ENCODE measurements at places on chromosomes 13 and 19.
A peak's percentile ranks its signal among the peaks of the same experiment; 100 is the strongest.

GRCh38 chr19:38274739-38275138, 10.4 kb downstream of the SPINT2 start:
- no peak for DNase-seq

GRCh38 chr13:105778196-105778595, 757.3 kb downstream of the EFNB2 start:
- DNase-seq: no peak

DNA sequence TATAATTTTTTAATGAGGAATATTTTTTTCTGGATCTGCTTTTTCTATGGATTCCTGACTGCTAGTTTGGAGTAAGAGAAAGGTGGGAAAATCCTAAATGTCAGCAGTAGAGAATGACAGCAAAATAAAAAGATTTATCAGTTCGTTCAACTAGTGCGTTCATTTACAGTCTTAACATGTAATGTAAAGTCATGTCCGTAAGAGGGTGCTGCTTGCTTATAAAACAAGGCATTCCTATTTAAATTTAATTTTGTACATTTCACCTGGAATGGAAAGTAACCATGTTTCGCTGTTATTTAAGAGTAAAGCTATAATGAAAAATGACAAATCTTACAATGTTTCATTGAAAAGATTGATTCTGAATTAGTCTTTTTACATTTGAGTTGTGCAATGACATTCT, 76.6 kb downstream of the ZMYM2 start:
- no peak for DNase-seq

DNA sequence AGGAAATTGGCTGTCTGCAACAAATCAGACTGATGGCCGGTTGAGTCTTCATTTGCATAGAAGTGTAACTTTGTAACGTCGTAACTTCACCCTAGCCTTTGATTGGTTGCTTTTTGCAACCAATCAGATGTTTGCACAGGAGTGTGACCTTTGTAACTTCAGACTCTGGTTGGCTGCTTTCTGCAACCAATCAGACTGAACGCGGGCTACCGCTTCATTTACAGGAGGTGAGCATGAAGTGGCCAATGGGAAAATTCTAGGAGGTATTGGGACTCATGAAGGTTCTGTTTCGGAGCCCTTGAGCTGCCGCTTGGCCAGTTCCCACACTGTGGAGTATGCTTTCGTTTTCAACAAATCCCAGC, 441 bp upstream of the ZNF559 start:
- DNase-seq: peak; percentile 56

GRCh38 chr13:73556902-73557301, 498.1 kb downstream of the KLF5 start:
- DNase-seq: no peak

- DNase-seq: peak; percentile 87
Measured at GRCh38 chr19:12801466-12802266, at the start of the genes PRDX2 and THSD8. PRDX2 (minus strand) TSS chr19:12801800; CDS start chr19:12801261, 539 bp downstream. THSD8 (plus strand) TSS chr19:12802069; CDS start chr19:12802072, 3 bp downstream.

DNA sequence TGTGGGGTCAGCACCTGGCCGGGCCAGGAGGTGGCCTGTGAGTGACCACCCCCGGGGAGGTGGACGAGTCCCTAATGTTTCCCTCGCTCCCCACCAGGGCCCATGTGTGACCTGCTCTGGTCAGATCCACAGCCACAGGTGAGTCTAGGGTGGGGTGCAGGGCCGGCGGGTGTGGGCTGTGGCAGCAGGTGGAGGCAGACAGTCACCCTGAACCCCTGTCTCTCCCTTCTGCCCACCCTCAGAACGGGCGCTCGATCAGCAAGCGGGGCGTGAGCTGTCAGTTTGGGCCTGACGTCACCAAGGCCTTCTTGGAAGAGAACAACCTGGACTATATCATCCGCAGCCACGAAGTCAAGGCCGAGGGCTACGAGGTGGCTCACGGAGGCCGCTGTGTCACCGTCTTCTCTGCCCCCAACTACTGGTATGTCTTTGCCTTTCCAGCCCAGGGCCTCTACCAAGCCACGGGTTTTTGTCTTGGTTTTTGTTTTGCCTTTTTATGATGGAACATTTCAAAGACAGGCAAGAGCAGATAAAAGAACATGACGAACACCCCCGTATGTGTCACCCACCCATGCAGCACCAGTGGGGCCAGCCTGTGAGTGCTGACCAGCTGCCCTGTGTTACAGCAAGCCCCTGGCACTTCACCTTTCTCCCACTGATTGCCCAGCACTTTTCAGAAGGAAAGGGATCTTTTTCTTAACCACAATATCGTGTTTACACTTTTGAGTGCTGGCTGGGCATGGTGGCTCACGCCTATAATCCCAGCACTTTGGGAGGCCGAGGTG, 24.9 kb downstream of the CCDC8 start:
- DNase-seq: no peak

DNA sequence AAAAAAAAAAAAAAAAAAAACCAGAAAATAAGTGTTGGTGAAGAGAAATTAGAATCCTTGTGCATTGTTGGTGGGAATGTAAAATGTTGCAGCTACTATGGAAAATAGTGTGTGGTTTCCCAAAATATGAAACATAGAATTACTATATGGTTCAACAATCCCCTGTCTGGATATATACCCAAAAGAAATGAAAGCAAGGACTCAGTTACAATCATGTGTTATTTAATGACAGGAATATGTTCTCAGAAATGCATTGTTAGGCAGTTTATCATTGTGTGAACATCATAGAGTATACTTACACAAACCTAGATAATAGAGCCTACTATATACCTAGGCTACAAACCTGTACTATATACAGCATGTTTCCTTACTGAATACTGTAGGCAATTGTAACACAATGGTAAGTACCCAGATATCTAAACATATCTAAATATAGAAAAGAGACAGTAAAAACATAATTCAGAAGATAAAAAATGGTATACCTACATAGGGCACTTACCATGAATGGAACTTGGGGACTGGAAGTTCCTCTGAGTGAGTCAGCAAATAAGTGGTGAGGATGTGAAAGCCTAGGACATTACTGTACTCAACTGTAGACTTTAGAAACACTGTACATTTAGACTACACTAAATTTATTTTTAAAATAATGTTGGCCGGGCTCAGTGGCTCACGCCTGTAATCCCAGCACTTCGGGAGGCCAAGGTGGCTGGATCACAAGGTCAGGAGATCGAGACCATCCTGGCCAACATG, 25.7 kb upstream of the SLC7A1 start:
- no peak for DNase-seq

DNA sequence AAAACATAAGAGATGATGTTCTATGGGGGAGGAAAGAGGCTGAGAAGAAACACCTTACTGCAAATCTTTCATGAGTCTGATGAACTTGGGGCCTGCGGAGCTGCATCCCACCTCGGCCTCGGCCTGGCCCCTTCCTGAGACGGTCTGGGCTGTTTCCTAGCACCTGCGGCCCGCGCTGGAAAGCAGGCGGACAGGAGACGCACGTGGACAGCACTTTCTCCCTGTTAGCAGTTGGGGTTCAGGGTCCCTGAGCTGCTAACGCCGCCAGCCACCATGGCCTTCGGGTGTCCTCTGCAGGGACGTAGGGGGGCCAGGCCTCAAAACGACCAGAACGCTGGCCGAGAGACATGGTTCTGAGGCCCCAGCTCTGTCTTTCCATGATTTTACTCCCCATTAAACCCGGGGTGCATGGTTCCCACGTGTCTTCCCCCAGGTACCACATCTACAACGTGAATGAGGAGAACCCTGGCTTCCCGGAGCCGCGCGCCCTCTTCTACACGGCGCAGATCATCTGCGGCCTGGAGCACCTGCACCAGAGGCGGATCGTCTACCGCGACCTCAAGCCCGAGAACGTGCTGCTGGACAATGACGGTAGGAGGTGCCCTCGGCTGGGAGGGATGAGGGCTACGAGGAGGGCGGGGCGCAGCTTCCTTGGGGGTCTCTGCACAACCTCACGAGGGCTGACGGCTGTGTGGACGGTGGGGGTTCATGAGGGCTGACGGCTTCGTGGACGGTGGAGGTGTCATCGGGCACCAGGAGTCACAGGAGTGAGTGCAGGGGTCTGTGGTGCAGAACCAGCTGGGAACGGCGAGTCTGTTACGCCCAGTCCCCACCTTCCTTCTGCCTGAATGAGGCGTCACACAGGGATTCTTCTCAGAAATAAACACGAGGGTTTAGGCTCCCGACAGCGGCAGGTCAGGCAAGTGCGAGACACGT, 4.3 kb downstream of the GRK1 start:
- DNase-seq: no peak

GRCh38 chr13:79987761-79988160, 353.2 kb downstream of the SPRY2 start:
- DNase-seq: no peak

DNA sequence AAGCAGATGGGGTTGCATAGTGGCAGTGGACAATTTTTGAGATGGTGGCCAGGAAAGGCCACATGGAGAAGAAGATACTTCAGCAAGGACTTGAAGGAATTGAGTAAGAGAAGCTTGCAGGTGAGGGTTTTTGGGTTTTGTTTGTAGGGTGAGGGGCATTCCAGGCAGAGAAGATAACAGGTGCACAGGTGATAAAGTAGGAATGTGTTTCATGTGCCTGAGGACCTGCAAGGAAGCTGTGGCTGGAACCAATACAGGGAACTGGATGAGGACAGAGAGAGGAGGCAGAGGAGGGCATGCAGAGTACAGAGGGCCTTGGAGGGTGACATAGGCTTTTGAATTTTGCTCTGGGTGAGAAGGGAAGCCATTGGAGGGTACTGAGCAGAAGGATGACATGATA, 314.5 kb downstream of the KLF12 start:
- no peak for DNase-seq

GRCh38 chr19:7788178-7788932, 25.3 kb downstream of the CLEC4M start:
- no peak for DNase-seq

GRCh38 chr19:34366738-34367623, 2.0 kb downstream of the GPI start:
- DNase-seq: no peak

DNA sequence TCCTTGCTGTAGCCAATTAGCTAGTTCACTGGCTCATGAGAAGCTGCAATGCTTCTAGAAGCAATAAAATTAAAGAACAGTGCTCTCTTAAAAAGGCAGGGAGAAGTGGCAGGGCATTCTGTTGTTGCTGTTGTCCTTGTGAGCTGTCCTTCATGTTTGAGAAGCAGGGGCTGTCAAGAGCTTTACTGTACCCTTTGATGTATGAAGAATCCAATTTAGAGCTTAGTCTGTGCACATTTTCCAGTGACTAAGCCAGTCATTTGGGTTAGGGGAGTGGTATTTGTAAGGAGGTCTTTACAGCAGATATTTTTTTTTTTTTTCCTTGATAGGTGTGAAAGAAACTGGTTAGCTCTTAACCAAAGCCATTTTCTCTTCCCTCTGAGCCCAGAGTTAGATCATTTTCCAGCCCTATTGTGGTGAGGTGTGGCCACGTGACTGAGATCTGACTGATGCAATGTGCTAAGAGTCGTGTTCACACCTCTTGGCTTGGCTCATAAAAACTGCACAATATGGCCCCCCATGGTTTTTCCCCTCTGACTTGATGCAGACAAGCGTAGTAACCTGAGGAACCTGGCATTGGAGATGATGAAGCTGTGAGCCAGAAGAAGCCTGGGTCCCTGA, 309.6 kb upstream of the TMTC4 start:
- no peak for DNase-seq

GRCh38 chr19:35915443-35915842, 7.3 kb upstream of the TYROBP start:
- DNase-seq: no peak

GRCh38 chr19:32041681-32042292, 303.6 kb upstream of the ZNF507 start:
- DNase-seq: peak; percentile 7

DNA sequence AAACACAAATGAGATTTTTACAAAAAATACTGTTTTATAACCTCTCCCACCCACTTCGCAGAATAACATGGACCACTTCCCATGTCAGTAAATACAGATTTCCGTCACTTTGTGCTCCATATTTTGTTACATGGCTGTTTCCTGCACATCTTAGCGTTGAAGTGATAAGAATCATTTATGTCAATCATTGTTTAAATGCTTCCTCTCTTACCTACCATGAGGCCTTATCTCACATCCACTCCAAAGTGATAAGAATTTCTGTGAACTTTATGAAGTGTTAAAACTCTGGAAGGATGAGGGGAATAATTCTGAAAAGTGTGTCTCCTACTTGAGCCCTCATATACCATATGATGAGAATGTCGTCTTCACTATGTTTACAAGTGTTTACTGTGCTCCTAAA, 36.6 kb upstream of the IL17D start:
- DNase-seq: no peak

DNA sequence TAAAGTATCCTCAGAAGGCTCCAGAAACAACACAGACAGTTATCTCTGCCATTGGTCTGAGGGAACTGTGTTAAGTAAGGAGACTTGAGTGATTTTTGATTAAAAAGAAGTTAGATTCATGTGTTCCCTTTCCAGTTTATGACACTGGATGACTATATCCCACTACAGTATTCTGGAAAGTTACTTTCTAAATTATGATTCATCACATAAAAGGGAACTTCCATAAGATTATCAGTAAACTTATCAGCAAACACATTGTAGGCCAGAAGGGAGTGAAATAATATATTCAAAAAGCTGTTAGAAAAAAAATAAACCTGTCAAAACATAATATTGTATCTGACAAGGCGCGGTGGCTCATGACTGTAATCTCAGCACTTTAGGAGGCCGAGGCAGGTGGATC, 700.0 kb downstream of the SLITRK6 start:
- DNase-seq: no peak

- no peak for DNase-seq
Measured at GRCh38 chr13:60453490-60453889, 56.5 kb downstream of the TDRD3 start.

DNA sequence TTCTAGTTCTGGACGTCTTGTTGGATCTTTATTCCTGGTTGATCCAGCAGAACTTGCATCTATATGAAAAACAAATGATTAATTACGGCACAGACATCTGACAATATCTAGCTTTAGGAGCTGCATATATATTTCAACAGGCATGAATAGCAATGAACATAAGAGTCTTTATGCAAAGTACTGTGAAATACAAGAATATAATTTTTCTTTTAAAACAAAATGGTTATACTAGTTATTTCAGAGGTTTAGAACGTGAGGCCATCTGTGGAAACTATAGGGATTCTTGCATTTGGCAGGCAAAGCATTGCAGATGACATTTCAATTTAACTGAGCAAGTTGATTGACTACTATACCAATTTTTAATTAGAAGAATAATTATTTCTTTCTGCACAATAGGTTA, 40.5 kb downstream of the EFNB2 start:
- no peak for DNase-seq
